CD8-positive, alpha-beta memory T cell (primary cell): ENCODE measurements at places on chromosomes 2 and 18. TPM values are rescaled to one million over a fixed set of nuclear protein-coding genes. Genes with fewer than 3 reads are reported as not detected.

Gene ADD2
- 0.74 TPM for total RNA-seq

Gene REG3G
- total RNA-seq, result not detected

- no peaks in the 10 kb centered on the region for H3K27me3 ChIP-seq
- peak overlapping the region; percentile 41 for H3K27ac ChIP-seq
- H3K4me1 ChIP-seq, result no peaks in the 10 kb centered on the region
- H3K4me3 ChIP-seq, result no peak overlapping the region
Measured at GRCh38 chr2:102143450-102143985, 972 bp downstream of the IL1R1 start.

DNA sequence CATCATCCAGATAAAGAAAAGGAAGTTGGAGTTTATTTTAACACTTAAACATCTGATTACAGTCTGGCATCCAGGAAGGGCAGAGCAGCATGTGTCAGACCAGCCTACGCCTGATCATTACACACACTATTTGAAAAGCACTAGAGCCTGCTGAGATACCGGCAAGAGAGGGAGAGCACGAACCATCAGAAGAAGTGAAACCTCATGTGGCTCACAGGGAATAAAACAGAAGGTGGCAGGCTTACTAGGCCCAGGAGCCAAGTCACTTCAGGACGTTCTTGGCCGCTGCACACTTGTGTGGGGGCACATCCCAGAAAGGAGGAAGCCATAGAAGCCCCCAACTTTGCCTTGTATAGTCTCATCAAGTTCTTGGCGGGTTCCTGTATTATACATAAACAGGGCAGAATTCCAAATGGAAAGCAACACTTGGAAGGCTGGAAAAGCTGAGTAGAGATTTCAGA is 105.5 kb downstream of the UGGT1 start:
- no peaks in the 10 kb centered on the region for H3K36me3 ChIP-seq
- no peak overlapping the region for H3K27ac ChIP-seq
- no peak for DNase-seq
- no peaks in the 10 kb centered on the region for H3K27me3 ChIP-seq
- no peak overlapping the region for H3K4me3 ChIP-seq

GRCh38 chr2:228374741-228375140 is 193.3 kb upstream of the SPHKAP start:
- H3K4me1 ChIP-seq, result no peaks in the 10 kb centered on the region
- H3K36me3 ChIP-seq, result no peaks in the 10 kb centered on the region
- no peaks in the 10 kb centered on the region for H3K27me3 ChIP-seq
- no peak for DNase-seq
- no peak overlapping the region for H3K4me3 ChIP-seq

- H3K27ac ChIP-seq, result no peak overlapping the region
- H3K36me3 ChIP-seq, result no peaks in the 10 kb centered on the region
- H3K27me3 ChIP-seq, result no peaks in the 10 kb centered on the region
- H3K4me3 ChIP-seq, result no peak overlapping the region
- no peak for DNase-seq
Measured at GRCh38 chr2:193336781-193337180, 1142.0 kb upstream of the TMEFF2 start.

GRCh38 chr2:241788572-241788971 is 11.9 kb downstream of the GAL3ST2 start:
- H3K27ac ChIP-seq, result no peak overlapping the region
- DNase-seq, result no peak
- H3K36me3 ChIP-seq, result no peaks in the 10 kb centered on the region
- no peaks in the 10 kb centered on the region for H3K27me3 ChIP-seq
- H3K4me1 ChIP-seq, result peaks cover 4% of the 10 kb centered on the region
- H3K4me3 ChIP-seq, result no peak overlapping the region

GRCh38 chr2:25115902-25116301 is 52.5 kb downstream of the POMC start:
- no peaks in the 10 kb centered on the region for H3K36me3 ChIP-seq
- no peaks in the 10 kb centered on the region for H3K4me1 ChIP-seq
- DNase-seq, result no peak

DNA sequence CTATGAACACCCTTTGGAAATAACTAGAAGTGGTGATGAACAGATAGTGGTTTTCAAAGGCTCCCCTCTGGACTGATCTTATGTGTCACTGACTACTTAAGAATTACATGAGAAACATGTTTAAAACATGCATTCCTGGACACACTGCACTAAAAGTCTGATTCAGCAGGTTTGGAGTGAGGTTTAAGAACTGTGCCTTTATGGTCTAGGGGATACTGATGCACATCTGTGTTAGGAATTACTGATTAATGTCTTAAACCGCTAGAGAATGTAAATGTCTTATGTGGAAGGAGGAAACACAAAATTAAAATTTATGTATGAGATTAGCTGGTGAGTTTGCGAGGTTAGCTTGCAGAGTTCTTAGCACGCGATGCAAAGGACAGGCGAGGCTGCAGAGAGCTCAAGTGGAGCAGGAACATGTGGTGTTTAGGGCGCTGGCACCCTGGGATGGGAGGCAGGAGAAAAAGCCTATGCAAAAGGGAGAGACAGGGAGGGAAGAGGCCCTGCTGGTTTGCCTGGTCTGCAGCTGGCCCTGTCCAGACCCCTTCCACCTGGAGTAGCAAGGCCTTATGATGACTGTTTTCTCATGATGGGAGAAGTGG is 11.7 kb downstream of the SH3YL1 start:
- H3K4me1 ChIP-seq, result no peaks in the 10 kb centered on the region
- no peak overlapping the region for H3K4me3 ChIP-seq
- H3K27ac ChIP-seq, result no peak overlapping the region
- H3K36me3 ChIP-seq, result peaks cover 9% of the 10 kb centered on the region

GRCh38 chr2:181058378-181059269 is 78.2 kb downstream of the UBE2E3 start:
- no peaks in the 10 kb centered on the region for H3K27me3 ChIP-seq
- no peaks in the 10 kb centered on the region for H3K4me1 ChIP-seq
- H3K4me3 ChIP-seq, result no peak overlapping the region
- no peaks in the 10 kb centered on the region for H3K36me3 ChIP-seq
